NCI-H1105 (cell line): ENCODE measurements at places on chromosomes 12 and 14.
A peak's percentile ranks its signal among the peaks of the same experiment; 100 is the strongest.

DNA sequence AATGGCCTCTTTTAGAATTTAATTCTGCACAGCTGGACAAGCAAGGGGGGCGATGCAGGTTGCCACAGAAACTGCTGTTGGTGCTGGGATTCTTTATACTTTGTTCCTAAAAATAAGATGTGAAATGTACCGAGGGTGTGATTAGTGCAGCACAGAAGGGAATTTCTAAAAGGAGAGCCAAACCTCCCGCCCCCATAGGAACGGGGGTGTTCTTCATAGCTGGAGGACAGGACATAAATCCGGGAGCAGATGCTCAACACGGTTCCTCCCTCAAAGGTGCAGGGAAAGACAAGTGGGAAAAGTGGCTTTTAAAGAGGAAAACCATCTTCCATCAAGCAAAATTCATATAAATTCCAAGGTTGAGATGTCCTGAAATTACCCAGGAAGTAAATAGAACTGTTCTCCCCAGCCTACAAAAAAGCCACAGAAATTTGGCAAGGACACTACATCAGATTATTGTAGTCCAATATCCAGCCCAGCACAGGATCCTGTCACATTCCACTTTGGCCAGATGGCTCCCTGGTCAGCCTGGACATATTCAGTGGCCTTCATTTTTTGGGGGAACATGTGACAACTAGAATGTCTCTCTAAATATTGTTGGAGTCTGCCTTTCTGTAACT lies 51.4 kb upstream of the TMX1 start:
- DNase-seq = no peak

- DNase-seq = peak; percentile 29
Observed at GRCh38 chr12:58540480-58541299, 379.6 kb downstream of the LRIG3 start.

GRCh38 chr12:108356835-108357806 lies 18.0 kb upstream of the CMKLR1 start:
- no peak for DNase-seq

GRCh38 chr14:91350813-91351511 lies 66.7 kb downstream of the CCDC88C start:
- DNase-seq = no peak

DNA sequence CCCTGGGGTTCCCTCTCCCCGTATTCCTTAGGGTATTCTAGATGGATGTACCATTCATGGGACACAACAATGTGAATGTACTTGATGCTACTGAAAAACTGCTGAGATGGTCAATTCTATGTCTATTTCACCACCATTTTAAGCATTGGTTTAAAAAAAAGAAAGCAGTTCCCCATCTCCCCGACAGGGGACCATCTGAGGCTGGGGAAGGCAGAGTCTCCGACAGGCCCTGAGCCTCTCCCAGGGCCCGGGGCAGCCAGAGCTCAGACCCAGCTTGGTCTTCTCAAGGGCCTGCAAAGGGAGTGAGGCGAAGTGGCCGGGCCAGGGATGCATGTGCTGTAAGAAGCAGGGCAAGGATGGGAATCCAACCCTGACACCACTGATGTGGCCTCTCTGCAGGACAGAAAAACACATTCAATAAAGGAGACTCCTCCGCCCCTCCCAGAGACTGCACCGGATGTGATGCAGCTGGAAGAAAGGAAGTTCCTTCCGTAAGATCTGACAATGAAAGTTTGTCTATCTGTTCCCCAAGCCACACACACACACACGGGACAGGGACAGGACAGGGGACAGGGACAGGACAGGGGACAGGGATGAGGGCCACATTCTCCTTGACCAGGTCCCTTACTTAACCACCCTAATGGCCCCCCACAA lies 234.1 kb downstream of the BCL11B start:
- no peak for DNase-seq

- DNase-seq = peak; percentile 17
Observed at GRCh38 chr12:26651566-26652188, 181.3 kb downstream of the ITPR2 start.

- no peak for DNase-seq
Observed at GRCh38 chr14:91732439-91732838, 553 bp upstream of the CATSPERB start.

GRCh38 chr14:93163564-93163963 lies 21.1 kb downstream of the MOAP1 start:
- no peak for DNase-seq

DNA sequence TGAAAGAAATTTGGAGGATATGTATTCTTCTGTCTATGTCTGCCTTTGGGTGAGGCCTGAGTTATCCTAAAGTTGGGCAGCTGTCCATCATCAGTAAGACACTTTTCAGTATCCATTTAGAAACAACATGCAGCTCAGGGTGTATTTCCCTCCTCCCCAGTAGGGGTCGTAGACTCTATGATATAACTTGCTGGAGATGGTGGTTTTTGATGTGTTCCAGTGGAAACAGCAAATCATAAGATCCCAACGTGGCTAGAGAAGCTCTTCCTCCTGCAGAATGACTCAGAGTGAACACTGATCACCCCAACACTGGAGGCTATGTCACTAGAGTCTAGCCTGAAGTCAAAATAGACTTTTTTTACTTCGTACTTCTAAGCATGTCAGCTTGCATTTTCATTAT lies 331.6 kb upstream of the STXBP6 start:
- no peak for DNase-seq

GRCh38 chr12:121400332-121401139 lies 618 bp downstream of the RNF34 start:
- DNase-seq = peak; percentile 32

GRCh38 chr14:83047059-83047830 lies 1513.6 kb upstream of the SEL1L start:
- DNase-seq = no peak

- no peak for DNase-seq
Observed at GRCh38 chr12:20508359-20508758, 140.0 kb downstream of the PDE3A start.

DNA sequence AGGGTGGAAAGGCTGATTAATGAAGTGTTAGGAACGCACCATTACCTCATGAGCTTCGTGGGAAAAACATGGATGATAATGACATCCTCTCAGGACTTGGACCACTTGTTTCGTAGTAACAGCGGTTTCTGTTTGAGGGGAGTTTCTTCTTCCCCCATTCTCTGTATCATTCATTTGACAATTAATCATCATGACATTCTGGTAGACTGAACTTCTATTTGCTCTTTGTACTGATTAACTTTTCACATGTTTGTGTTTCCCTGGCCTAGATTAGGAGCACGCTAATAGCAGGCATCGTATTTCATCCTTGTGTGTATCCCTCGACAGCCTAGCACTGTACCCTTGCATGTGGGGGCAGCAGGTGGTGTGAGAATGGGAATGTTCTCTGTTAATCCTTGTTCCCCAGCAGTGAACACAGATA lies 8.0 kb downstream of the LRRC74A start:
- DNase-seq = no peak

DNA sequence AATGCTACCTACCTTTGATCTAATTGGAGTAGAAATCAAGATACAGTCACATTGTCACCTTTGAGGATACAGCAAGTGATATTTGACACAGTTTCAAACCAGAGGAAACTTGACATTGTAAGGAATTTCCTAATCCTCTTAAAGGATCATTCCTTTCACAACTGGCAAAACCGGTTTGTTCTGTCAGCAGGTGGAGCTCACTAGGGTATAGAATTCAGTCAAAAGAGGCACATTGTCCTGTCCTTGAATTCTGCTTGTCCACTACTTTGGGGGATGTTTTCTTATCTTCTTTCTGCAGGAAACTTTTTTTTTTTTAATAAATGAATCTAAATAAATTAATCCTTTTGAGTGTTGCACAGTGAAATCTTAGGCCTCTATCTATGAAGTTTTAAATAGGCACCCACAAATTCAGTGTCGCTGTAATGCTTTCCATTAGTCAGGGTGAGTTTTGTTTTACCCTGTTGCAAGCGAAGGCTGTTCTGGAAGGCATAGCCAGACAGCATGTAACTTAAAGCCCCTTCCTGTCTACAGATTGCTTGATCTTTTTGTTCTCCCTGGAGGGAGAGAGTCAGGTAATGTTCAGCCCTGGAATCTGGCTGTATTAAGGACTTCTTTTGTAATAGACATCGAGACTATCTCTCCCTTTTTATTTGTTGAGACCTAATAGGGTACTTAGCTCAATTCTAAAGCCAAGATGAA lies 285.0 kb upstream of the RGS6 start:
- peak; percentile 23 for DNase-seq

DNA sequence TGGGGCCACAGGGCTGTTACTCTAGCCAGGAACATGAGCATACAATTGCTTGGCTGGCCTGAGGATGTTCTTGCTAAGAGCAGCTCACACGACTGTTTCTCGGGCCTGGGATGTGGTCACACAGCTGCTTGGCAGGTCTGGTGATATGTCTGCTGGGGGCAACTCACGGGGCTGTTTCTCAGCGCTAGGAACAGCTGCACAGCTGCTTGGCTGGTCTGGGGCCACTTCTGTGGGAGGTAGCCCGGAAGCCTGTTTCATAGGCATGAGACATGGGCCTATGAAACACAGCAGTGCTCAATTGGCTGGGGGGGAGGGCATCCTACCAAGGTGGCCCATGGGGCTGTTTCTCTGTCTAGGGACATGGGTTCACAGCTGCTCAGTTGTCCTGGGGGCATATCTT lies 73.4 kb upstream of the DDHD1 start:
- DNase-seq = no peak

DNA sequence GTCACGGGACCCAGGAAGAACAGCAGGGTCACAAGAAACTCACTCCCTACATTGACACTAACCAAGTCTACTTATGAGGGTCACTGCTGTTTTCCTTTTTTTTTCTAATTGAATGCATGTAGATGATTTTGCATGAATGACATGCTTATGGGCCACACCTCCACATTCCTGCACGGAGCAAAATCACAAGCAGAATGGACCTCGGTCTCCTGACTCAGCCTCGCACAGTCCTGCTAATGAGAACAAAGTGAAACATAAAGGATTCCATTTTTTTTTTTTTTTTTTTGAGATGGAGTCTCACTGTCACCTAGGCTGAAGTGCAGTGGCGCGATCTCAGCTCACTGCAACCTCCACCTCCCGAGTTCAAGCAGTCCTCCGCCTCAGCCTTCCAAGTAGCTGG lies 12.3 kb downstream of the SCARB1 start:
- DNase-seq = no peak

DNA sequence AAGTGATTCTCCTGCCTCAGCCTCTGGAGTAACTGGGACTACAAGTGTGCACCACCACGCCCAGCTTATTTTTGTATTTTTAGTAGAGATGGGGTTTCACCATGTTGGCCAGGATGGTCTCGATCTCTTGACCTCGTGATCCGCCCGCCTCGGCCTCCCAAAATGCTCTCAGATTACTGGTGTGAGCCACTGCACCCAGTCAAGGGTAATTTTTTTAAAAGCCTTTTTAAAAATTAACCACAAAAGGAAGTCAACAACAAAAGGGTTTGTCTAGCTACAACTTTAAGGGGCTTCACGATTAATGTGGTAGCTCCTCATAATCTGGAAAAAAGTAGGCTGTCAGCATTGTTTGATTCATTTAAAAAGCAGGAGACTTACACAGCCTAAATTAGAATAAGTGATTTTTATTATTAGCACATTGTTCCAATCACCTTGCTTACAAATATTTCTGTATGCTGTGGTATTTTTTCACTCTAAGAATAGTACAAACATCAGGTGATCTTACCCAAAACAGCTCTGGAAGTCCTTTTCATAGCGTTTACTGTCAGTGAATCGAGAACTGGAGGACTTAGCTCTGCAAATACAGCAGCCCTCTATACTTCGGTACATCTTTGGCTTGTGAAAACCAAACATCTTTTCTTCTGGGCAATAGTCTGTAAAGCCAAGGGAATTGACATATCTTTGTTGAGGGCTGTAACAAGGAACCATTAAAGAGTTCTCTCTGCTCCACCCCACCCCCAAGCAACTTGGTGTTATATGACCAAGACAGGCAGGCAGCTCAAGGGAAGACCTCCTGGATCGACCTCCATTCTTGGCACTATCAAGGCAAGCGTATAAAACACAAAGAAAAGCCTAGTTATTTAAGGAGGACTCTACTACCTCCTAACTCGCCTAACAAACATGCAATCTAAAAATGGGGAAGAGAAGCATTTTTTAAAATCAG lies 28.1 kb downstream of the SINHCAF start:
- DNase-seq = no peak

- no peak for DNase-seq
Observed at GRCh38 chr12:49017891-49018260, 700 bp downstream of the PRKAG1 start.

GRCh38 chr14:28398506-28398905 lies 368.1 kb upstream of the FOXG1 start:
- DNase-seq = no peak

GRCh38 chr12:69330475-69331473 lies 17.4 kb upstream of the LYZ start:
- DNase-seq = peak; percentile 15

- peak; percentile 78 for DNase-seq
Observed at GRCh38 chr14:28767853-28768741, 1.5 kb downstream of the FOXG1 start.

- peak; percentile 6 for DNase-seq
Observed at GRCh38 chr14:43877351-43877960, 629.6 kb downstream of the FSCB start.

DNA sequence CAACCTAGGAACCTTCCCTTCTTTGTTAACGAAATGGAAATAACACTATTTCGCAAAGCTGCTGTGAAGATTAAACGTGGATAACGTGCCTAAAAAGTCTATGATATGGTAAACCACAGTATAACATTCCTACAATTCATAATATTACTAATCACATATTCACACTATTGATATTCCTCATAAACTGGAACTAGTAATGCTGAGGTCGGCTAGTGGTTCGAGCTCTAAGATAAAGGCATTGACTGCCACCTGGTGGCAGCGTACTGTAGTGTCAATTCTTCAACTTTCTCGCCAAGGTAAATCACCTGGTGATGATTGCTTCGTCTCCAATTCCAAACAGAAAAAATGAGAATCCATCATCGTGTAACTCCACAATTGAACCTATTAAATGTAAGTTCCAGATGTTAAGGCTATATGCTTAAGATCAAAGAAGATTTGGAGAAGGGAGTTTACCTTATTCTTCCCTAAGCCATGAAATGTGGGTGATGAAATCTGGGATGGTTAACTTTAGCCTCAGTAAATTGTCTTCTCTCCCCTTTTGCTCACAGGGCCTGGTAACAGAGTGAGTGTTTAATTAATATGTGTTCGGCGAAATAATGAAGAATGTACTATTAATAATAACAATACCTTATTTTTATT lies 197.5 kb upstream of the TMEM132C start:
- peak; percentile 36 for DNase-seq

- DNase-seq = peak; percentile 47
Observed at GRCh38 chr12:2682296-2683251, 112.2 kb upstream of the FKBP4 start.

DNA sequence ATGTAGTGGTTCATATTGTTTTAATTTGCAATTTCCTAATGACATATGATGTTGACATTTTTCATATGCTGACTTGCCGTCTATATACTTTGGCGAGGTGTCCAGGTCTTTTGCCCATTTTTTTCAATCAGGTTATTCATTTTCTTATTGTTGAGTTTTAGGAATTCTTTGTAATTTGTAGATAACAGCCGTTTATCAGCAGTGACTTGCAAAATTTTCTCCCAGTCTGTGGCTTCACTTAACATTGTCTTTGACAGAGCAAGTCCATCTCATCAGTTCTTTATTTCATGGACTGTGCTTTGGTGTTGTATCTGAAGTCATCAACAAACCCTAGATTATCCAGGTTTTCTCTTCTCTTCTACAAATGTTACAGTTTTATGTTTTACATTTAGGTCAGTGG lies 12.6 kb upstream of the KLHDC2 start:
- no peak for DNase-seq
